ENCODE measurements at places on chromosomes 5 and 9. TPM values are rescaled to one million over a fixed set of nuclear protein-coding genes. Genes with fewer than 3 reads are reported as not detected.

Gene NDUFAF2
- 37.6 TPM for total RNA-seq

Gene PDE8B
- not detected for total RNA-seq

- no peak for DNase-seq
Measured at GRCh38 chr5:57368010-57368409, 114.6 kb downstream of the ACTBL2 start.

GRCh38 chr5:79845448-79846197 lies 145.4 kb downstream of the MTX3 start:
- no peak for DNase-seq

GRCh38 chr9:13557746-13558145 lies 278.3 kb upstream of the MPDZ start:
- no peak for DNase-seq

GRCh38 chr5:424301-425110 lies 18.5 kb upstream of the EXOC3 start:
- DNase-seq: peak; percentile 82

Data from GM12878 (cell line).